Activated naive CD4-positive, alpha-beta T cell treated with anti-CD3 and anti-CD28 coated beads, Interleukin-2, amount 50 U/mL, for 72 hours (primary cell): ENCODE measurements at places on chromosomes 4 and X. TPM values are rescaled to one million over a fixed set of nuclear protein-coding genes. Genes with fewer than 3 reads are reported as not detected.

ZCCHC4 gene
- total RNA-seq: 15.3 TPM

CTAG2 gene
- total RNA-seq: not detected

IGSF1 gene
- not detected for total RNA-seq

CABS1 gene
- not detected for total RNA-seq

- DNase-seq: no peak
Measured at GRCh38 chr4:121243485-121243884, 79.4 kb upstream of the TNIP3 start.

DNA sequence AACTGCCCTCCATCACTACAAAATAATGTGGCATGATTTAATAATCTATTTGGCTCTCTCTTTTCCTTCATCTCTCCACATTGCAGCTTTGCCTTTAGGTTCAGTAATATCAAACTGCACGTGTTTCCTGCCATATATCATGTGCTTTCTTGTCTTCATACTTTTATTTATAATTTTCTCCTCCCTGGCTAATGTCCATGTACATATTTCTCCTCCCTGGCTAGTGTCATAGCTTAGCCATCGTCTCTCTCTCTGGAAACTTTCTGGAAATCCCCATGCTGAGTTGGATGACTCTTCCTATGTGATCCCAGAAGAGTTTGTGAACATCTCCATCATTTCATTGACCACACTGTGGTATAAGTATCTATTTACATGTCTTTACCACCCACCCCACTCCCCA lies 21.3 kb upstream of the PDGFC start:
- DNase-seq: no peak

- DNase-seq: no peak
Measured at GRCh38 chr4:102342404-102343074, 2.7 kb downstream of the SLC39A8 start.

GRCh38 chr4:786861-787300 lies 39.0 kb downstream of the CPLX1 start:
- no peak for DNase-seq

DNA sequence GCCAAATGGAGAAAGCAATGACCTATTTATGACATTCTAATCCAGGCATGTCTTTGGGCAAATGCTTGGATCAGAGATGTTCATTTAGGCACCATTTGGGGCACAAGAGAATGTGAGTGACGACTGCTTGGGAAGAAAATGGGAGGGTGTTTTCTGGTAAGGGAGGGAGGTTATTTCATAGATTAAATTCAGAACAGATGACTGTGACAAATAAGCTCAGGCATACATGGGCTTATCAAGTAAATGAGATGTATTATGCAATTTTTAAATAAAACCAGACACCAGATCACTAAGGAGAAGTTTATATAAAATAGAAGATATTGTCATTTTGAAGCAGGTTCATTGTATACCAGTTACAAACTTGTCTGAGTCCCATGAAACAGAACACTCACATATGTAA lies 71.4 kb upstream of the UGT8 start:
- DNase-seq: no peak

- DNase-seq: no peak
Measured at GRCh38 chr4:122503214-122503613, 46.7 kb upstream of the IL2 start.

- DNase-seq: no peak
Measured at GRCh38 chrX:6053141-6053540, 175.5 kb downstream of the NLGN4X start.

DNA sequence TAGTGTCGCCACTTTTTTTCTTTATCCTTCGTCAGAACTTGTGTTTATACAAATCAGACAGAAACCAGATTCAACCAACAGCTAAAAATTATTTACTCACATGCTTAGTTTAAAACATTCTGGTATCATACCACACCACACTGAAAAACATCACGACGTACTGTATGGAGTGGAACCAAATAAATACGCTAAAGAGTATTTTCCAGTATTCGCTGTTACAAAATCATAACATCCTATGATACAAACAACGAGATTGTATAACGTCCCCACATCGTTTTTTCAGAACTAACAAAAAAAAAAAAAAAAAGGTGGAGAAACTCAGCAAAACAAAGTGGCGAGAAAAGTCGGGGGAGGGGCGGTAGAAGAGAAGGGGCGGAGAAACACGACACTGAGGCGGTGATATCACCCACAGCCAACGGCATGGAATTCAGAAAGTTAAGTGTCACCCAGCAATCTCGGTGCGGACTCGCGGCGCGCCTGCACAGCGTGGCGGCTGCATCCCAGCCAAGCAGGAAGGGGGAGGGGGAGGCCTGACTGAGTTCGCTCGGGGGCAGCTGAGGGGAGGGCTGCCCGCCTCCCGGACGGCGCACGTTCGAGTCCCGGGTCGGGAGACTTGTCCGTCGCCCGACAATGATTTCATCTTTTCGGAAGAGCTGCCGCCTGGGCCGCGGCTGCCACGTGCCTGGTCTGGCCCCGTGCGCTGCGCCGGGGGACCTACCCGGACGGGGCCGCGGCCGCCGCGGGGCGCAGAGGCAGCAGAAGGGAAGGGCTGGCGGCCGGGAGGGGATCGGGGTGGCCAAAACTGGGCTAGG lies 920 bp downstream of the SETD7 start:
- peak; percentile 81 for DNase-seq

GRCh38 chrX:104564921-104565703 lies 887 bp upstream of the IL1RAPL2 start:
- no peak for DNase-seq

- DNase-seq: no peak
Measured at GRCh38 chr4:931194-931959, 739 bp downstream of the GAK start.

DNA sequence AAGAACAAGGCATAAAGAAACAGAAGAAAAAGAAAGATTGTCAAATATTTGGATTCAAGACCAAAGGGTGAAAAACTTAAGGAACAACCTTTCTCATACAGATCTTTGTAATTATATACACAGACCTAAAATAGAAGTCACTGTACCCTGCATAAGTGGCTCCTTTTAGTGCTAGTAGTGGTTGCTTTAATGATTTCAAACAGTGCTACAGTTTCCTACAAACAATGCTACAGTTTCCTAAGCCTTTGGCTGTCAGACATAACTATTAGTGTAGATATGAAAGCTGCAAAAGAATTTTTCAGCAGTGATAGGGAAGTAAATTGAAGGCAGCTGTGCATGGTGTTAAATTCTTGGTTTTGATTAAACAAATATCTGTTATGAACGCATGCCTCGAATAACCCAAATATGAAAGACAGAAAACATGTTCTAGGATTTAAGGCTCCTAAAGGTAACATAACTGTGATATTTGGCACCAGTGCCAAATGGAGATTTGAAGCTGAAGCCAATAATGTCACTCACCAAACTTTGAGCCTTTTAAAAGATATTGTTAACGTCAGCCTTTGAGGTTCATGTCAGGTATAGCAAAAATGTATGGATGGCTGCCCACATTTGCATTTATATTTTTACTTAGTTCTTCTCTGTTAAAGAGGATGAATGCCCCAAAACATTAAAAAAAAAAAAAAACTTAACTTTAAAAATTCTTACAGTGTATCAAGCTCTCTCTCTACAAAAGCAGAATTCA lies 36.6 kb downstream of the SMARCAD1 start:
- DNase-seq: no peak

DNA sequence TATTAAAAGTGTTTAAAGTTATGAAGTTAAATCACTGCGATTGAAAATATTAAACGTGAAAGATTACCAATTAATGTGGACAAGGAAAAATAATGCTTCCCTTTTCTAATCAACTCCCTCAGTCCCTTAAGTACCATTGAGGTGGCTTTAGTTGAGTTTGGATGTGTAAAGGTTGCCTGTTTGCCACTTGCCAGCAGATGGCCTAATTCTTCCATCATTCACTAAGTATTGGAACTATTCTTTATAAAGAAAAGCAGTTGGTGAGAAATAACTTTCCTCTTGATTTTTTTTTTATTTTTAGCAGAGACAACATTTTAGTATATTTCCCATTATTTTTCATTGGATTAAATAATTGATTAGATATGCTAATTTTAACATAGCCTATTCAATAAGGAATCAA lies 295.9 kb upstream of the TACR3 start:
- DNase-seq: no peak

DNA sequence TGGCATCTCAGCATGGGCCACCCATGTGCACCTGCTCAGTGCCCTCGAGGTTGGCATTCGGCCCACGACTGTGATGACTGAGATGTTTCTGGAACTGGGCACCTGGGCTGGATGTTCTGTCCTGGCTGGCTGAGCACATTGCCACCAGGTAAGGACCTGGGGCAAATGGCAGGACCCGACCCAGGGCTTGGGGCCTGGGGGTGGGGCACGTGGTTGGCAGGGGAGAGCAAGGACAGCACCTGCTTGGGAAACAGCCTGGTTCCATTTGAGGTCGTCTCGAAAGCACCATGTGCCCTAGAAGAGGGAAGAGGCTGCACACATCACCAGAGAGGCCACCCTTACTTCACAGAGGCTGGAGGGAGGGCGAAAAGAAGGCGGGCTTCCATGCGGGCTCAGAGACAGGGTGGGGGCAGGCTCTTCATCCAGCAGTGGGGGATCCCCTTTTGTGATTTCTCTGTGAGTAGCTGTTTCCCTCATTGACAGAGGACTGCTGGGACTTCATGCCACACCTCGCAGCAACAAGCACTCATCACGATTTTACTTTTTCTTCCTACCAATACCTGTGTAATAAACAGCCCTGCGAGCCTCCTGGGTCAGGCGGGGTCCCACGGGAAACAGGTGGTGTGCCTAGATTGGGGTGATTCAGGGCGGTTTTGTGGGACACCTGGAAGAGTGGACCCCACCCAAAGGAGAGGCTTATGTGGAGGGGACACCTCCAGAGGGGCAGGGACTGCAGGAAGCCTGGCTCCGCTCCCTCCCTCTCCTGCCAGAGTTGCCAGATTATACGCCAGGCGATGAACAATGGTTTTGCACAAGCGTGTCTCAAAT lies 12.0 kb downstream of the TMEM187 start:
- no peak for DNase-seq

GRCh38 chrX:74578137-74578536 lies 36.3 kb downstream of the RLIM start:
- no peak for DNase-seq

GRCh38 chrX:70508296-70508911 lies 63.8 kb downstream of the DLG3 start:
- DNase-seq: no peak

DNA sequence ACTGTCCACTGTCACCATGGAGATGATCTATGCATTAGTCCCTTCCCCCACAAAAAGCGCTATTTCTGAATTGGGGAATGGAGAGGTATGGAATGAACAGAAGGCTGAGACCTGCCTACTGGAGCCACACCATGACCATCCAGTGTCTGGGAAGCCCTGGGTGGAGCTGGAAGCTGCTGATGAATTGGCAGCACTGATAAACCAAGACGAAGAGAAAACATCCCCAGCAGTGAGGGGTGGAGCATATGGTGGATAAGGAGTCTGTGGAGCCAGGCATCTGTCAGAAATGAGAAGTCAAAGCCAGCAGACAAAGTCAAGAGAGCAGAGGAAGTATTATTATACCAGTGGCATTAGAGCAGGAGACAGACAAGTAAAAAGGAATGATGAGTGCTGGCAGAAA lies 13.2 kb downstream of the CC2D2A start:
- DNase-seq: no peak

GRCh38 chrX:100407147-100407783 lies 2.8 kb downstream of the PCDH19 start:
- DNase-seq: no peak

DNA sequence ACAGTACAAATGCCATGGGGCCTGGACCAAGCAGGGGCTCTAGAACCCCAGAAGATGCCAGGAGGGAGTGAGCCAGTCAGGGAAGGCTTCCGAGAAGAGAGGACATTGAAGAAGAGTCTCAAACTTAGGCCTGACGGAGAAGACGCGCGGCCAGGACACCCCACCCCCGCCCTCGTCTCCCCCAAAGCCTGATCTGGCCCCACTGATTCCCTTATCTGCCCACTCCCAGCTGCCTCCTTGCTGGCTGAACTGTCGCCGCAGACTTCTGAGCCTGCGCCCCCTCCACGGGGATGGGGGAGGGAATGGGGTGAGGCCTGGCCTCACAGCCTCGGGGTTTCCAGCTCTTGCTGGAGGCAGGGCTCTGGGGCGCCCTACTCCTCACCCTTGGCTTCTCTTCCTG lies 3.6 kb upstream of the GATA1 start:
- no peak for DNase-seq

DNA sequence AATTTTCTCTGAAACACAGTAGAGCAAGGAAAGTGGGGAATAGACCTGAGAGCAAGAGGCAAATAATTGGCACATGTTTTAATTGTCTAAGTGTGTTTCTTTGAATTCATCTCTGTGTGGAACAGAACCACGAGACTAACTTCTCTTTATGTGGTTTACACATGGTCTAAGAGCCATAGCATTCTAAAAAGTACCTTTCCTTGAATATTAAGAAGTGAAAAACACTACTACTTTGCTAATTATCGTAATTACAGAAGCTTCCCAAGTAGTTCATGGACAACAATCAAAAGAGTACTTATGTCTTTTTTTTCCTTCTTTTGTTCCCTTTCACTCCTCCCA lies 2.9 kb upstream of the CYBB start:
- DNase-seq: no peak

GRCh38 chrX:111467896-111468295 lies 43.5 kb upstream of the SERTM2 start:
- no peak for DNase-seq

DNA sequence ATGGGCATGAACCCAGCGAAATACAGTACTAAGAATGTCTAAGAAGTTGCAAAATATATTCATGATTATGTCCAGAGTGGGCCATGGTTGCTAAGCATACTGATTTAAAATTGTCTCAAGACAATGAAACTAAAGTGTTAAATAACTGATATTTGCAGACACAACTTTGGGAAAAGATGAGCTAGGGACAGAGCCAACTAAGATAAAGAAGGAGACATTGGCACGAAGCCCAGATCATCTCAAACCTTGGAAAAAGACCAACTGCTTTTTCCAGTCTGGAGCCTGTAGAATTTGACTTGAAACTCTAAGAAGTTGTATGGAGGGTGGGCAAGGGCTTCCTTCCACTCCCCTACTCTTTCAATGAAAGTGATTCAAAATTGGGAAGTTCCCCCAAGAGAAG lies 108.5 kb upstream of the GLRA2 start:
- no peak for DNase-seq

GRCh38 chr4:169098532-169098931 lies 88.5 kb upstream of the CBR4 start:
- DNase-seq: no peak
